Kidney (tissue), 22 donors: ENCODE measurements at places on chromosomes 6 and 20. TPM values are rescaled to one million over a fixed set of nuclear protein-coding genes. Genes with fewer than 3 reads are reported as not detected.

- no peaks in the 10 kb centered on the region for H3K27me3 ChIP-seq
- no peaks in the 10 kb centered on the region for H3K4me1 ChIP-seq
- no peak overlapping the region for H3K4me3 ChIP-seq
- H3K27ac ChIP-seq: no peak overlapping the region
These were observed 67.1 kb downstream of the LRFN2 start for GRCh38 chr6:40520084-40520483.

- no peaks in the 10 kb centered on the region for H3K4me1 ChIP-seq
- no peak overlapping the region for H3K4me3 ChIP-seq
- H3K27ac ChIP-seq: peak overlapping the region; percentile 9
- H3K36me3 ChIP-seq: no peaks in the 10 kb centered on the region
- H3K27me3 ChIP-seq: no peaks in the 10 kb centered on the region
These were observed 14.9 kb downstream of the CST3 start for GRCh38 chr20:23622839-23623343.

DNA sequence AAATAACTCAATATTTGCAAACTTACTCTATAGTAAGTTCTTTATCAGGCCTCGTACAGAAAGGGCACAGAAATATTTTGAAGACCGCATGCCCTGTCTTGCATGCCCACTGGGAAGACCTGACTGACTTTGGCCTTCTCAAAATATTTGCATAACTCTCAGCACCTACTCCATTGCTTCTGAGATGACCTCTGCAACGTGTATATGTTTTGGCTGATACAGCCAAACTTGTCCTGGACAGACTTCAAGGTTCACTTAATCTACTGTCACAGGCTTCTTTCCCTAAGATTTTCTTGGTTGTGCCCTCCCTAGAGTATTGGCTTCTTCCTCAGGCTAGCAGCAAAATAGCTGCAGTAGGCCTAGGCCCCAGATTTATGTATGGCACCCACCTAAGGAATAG, 21.5 kb upstream of the SERINC3 start:
- H3K27ac ChIP-seq: no peak overlapping the region
- H3K4me3 ChIP-seq: no peak overlapping the region
- no peaks in the 10 kb centered on the region for H3K36me3 ChIP-seq

DNA sequence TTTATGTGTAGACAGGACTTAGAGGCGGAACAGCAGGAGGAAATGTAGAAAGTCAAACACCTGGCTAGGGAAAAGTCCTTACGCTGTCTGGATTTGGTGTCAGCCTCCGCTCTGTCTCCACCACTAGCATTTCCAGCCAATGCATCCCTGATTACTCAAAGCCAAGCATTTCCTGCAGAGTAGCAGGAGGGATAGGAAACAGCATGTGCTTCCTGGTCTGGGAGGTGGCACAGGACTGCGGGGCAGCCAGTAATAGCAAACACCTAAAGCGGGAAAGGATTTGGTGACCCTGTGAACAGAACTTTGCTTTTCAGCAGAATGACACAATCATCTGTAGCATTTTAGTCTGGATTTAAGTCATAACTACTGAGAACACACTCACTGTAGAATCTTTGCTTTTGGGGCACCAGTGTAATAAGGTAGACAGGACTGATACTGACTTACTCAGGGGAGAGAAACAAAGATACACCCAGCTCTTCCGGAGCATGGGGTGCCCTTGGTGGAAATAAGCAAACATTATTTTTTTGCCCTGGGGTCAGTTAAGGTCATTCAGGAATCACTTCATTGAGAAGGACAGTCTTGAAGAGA, 133.3 kb upstream of the AHI1 start:
- H3K27ac ChIP-seq: no peak overlapping the region
- peak; percentile 17 for DNase-seq
- no peak overlapping the region for H3K4me3 ChIP-seq

- H3K27ac ChIP-seq: no peak overlapping the region
- H3K4me3 ChIP-seq: no peak overlapping the region
- no peaks in the 10 kb centered on the region for H3K4me1 ChIP-seq
- no peaks in the 10 kb centered on the region for H3K27me3 ChIP-seq
These were observed 73.2 kb downstream of the PHACTR3 start for GRCh38 chr20:59677586-59677985.

The FOXF2 gene
- total RNA-seq: 0.44 TPM

The CST1 gene
- total RNA-seq: not detected
